ENCODE measurements at places on chromosomes 12 and 14.

DNA sequence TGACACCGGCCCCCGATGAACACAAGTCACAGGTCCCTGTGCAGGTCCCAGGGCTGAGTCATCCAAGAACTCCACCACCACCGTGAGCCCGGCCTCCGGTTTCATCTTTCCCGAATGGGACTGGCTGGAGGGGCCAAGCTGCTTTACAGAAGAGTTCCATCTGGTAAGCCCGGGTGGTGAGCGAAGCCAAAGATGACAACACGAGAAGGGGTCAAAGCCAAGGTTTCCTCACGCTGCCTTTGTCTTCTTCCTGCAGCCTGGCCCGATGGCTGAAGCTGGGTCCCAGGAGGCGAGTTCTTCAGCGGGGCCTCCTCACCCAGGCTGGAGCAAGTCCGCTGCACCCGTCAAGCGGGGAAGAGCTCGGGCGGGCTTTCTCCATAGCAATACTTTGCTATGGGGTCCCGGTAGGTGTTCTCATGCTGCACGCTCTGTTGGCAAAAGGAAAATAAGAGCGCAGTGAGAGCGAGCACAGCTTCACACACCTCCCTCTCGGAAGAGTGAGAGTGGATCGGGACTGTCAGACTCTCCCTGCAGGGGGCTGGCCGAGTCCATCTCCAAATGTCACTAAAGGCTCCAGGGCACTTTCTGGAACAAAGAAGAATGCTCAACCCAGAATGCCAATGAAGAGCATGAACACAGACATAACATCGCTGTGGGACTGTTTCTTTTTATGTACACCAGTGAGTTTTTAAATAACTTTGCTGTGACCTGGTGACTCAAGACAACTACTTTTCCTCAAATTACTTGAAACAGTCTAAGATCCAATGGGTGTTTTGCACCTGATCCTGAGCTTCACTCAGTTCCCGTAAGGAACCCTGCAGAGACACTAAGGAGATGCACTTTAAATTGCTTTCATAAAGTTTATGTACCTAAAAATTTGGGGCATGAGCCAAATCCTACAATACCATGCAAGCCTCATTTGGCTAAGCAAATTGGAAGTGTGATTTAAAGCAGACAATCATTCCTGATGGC, 20.1 kb downstream of the SPRING1 start:
- no peak for DNase-seq

- no peak for DNase-seq
These were observed 9.0 kb downstream of the CCDC85C start for GRCh38 chr14:99595034-99595433.

DNA sequence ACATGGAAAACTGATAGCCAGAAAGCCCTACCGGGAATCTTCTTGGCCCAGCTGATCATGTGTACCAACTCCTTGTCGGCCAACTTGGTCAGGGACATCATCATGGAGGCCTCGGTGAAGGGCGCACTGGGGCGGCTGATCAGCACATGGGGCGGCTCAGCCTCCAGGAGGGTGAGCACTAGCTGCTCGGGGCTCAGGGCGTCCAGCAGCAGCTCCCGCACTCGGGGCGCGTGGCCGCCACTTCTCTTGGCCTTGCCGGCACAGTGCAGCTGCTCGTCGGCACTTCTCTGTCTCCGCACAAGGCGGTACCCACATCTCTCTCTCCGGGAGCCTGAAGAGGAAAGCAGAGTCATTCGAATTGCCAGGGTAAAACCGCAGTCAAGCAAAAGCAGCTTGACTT, 33.8 kb downstream of the ESR2 start:
- no peak for DNase-seq

GRCh38 chr14:93962701-93963601, 13.4 kb downstream of the ASB2 start:
- no peak for DNase-seq

DNA sequence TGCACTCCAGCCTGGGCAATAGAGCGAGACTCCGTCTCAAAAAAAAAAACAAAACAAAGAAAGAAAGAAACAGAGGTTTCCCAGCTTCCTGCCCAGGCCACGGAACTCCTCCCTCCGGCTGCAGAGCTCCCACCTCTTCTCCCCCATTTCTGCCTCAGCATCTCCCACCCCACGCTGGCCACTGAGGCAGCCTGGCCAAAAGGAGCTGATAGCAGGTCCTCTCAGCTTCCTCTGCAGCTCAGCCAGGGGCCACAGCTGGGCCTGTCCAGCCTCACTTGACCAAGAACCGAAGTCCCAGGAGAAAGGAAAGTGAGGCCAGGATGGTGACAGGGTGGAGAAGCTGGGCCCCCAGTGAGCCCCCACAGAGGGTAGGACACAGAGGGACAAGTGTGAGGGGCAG, 33.4 kb upstream of the CD9 start:
- DNase-seq = no peak
